ENCODE measurements at places on chromosomes 12 and 14.
A peak's percentile ranks its signal among the peaks of the same experiment; 100 is the strongest.

- DNase-seq, result no peak
These were observed 29.2 kb downstream of the ERG28 start for GRCh38 chr14:75631453-75631831.

DNA sequence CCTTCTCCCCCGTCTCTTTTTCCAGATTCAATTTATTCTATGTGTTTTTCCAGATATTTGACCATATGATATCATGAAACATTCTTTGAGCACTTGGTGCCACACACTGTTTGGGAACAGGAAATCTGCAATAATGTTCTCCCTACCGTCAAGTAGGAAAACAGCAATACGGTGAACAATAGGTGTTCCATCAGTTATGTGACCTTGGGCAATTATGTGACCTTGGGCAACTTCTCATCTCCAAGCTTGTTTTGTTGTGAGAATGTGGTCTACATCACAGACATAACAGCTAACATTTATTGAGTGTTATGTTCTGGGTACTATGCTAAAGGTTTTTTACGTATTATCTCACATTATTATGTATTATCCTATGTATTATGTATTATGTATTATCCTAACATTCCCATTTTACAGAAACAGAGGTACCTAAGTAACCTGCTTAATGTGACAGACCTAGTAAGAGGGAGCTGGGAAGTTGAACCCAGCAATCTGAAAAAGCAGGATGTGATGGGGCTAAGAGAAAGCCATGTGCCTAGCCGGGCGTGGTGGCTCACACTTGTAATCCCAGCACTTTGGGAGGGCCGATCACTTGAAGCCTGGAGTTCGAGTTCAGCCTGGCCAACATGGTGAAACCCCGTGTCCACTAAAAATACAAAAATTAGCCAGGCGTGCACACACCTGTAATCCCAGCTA lies 1.2 kb upstream of the NEK9 start:
- DNase-seq, result no peak

- no peak for DNase-seq
These were observed 26.6 kb downstream of the PPP2R5C start for GRCh38 chr14:101788016-101788635.

DNA sequence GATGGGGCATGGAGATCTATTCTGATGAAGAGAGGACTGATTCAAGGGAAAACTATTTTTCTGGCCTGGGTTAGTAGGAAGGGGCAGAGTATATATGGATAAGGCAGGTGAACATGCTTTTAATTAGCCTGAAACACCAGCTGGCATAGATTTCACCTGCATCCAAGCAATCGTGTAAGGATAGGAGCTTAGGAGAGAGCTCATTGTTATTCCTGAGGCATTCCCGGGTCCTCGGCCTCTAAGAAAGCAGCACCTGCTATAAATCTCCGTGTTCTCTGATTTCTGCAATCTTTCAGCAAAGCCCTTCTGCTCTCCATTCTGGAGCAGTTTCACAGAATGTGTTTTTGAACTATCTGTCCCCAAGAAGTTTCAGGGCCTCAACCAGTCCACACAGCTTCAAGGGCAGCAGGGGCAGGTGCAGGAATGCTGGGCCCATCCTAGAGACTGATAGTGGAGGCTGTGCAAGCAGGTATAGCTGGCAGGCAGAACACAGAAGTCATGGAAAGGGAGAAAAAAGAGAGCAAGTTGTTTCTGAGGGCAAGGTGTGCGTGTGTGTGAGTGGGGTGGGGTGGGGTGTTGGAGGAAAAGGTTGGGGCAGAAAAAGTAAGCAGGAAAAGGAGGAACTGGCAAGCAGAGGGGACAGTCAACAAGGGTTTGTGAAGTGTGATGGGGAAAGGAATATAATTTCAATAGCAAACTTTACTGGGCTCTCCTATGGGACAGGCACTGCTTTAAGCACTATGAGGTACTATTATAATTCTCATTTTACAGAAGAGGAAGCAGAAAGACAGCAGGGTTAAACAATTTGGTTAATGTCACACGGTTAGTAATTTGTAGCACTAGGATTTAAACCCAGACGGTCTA lies 203.7 kb upstream of the SSTR1 start:
- DNase-seq, result no peak

DNA sequence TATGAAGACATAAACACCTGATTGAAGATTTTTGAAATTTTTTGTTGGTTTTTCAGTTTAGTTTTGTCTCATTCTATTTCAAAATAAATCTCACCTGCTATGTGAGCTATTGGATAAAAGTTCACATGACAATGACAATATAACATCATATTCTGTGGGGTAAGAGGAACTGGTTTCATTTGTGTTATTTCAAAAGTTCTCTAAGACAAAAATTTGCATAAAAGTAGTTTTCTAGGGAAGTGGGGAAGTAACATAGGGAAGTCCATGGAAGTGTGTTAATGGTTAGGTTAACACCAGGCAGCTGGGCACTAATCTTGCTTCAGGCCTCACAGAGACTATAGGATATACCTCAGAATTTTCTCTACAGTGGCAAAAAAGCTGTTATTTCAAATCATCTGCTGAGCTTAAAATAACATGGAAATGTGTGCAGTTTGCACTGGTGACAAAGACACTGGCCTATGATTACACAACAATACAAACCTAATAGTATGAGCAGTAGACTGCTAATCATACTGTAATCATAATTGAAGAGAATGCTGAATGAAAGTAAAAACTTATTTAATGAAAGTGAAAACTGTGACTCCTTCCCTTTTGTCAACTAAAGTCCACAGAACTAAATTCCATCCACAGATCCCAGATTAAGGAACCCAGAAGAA lies 710.6 kb upstream of the TMEM132C start:
- no peak for DNase-seq

GRCh38 chr12:28191051-28192048 lies 1.1 kb downstream of the CCDC91 start:
- DNase-seq, result peak; percentile 57

DNA sequence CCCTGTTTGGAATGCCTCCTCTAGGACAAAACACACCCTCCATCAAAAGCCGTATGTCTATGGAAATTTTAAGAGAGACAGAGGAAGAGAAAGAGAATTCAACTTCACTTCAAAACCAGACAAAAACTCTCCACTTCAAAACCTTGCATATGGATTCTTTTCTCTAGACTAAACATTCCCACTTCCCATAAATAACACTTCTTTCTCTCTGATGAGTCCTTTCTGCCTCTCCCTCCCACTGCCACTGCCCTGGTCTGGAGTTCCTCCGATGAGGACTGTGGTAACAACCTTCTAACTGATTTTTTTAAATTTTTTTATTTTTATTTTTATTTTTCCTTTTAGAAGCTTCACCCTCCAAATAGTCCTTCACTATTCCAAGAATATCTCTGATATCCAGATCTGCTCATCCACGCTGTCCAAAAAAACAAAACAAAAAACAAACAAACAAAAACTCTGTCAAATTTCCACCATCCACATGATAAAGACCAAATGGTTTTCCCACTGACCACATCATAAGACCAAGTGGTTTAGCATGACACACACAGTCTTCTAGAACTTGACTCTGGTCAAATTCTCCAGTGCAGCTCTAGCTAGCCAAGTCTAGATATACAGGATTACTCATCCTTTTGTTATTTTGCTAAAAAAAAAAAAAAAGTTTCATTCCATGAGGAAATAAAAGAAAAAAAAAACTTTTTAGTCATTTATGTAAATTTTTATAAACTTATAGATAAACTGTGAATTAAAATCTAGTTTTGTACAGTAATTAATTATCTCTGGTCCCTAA lies 256.0 kb downstream of the PPFIA2 start:
- DNase-seq, result peak; percentile 48

DNA sequence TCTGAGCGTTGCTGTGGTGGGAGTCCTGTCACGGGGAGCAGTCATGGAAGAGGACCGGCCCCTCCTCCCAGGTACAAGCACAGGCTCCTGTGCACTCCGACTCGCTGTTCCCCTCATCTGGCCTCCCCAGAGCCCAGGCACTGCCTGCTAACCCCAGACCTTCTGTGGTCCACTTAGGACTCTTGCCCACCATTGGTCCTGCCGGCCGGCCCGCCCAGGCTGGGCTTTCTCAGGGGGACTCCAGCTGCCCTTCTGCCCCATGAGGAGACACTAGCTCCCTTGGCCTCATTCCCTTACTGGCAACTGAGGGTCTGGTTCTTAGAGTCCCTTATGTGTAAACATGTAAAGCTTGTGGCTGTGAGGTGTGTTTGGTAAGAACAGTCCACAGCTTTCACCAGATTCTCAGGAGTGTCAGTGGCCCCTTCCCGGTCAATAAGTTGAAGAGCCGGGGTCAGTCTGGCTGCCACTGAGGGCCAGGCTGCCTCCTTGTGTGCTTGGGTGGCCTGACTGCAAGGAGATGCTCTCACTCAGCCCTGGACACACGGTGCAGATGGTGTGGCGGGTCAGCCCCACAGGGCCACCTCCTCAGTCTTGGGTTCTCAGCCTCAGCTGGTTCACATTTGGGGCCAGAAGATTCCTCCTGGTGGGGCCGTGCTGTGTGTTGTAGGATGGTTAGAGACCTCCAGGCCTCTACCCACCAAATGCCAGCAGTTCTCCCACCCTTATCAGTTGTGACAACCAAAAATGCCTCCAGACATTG lies 43.6 kb downstream of the DDX51 start:
- no peak for DNase-seq

- DNase-seq, result no peak
These were observed 759.8 kb upstream of the MDGA2 start for GRCh38 chr14:48435221-48435620.

DNA sequence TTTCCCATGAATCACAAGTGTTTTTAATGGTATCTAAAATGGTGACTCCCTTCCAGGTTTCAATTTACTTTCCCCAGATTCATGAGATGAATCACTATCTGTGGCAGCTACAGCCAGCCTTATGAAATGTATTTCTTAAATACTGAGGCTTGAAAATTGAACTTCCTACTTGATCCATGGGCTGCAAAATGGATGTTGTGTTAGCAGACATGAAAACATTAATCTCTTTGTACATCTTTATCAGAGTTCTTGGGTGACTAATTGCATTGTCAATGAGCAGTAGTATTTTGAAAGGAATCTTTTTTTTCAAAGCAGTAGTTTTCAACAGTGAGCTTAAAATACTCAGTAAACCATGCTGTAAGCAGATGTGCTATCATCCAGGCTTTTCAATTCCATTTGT lies 250.8 kb downstream of the SLC6A15 start:
- no peak for DNase-seq

GRCh38 chr14:92026548-92027190 lies 13.2 kb downstream of the TRIP11 start:
- no peak for DNase-seq

DNA sequence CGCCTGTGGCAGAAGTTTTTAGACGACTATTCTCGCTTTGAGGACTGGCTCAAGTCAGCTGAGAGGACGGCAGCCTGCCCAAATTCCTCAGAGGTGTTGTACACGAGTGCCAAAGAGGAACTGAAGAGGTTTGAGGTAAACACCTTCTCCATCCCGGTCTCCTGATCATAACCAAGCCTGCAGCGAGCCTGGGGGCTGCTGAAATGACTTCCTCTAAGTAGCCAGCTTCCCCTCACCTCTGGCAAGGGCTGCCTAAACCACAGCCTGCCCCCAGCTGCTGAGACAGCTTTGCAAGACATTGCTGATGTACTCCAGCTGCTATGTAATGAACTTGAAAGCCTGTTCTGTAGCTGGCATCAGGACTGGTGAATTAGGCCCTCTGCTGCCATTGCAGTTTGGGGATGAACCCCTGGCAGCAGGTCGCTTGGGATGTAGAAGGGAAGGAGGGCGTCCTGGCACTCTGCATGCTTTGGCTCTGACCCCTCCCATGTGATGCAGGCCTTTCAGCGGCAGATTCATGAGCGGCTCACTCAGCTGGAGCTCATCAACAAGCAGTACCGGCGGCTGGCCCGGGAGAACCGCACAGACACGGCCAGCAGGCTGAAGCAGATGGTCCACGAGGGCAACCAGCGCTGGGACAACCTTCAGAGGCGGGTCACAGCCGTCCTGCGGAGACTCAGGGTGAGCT lies 84.6 kb downstream of the ESR2 start:
- DNase-seq, result no peak

GRCh38 chr12:9925705-9926393 lies 6.3 kb downstream of the CLEC2A start:
- DNase-seq, result no peak

DNA sequence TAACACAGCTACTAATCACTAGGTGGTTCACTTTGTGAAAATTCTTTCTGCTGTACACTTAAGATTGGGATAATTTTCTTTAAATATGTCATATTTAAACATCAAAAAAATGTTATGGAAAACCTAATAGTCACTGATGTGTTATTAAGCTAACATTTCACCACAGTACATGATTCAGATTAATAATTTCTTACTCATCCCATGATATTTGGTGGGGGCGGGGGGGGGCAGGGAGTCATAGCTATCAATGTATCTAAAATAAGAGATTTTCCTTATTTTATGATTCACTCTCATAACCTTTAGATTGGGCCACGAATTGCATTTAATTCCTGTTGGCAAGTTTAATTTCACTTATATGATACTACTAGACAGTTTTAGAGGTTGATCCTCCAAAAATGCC lies 88.8 kb downstream of the KCNH5 start:
- DNase-seq, result no peak

DNA sequence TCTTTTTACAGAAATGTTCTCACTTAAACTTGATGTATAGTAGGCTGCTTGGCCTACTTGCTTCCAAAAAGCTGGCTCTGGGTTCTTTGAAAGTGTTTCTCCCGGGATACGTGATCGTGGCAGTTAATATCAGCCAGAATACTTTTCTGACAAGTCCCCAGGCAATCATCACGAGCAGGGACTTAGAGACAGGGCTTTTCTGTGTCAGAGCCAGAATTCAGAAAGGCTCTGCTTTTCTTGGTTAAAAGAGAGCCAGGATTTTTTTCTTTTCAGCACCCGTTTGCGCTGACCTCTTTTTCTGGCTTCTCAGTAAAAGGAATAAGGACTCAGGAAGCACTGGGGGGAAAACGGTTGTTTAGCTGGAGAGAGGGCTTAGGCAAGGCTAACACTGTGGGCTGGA lies 57.8 kb upstream of the ARHGAP5 start:
- DNase-seq, result no peak

DNA sequence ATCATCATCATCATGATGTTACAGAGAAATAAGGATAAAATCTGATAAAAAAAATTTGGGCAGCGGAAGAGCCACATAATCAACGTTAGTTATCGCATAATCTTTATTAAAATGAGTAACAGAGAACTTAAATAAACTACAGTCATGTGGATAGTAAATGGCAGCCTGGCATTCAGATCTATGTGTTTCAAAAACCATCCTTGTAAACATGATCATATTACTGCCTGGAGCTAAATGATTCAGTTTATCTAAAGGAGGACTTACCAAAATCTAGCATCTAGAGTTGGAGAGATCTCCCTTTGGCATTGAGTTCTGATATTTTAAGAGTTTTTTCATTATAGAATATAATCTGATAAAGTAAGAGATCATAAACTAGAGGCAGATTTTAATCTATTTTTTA lies 200.1 kb upstream of the MGAT4C start:
- no peak for DNase-seq

Data from PC-9 (cell line).